ENCODE measurements at places on chromosomes 4 and X.

GRCh38 chr4:40557736-40558135, 71.9 kb downstream of the RBM47 start:
- DNase-seq = no peak

GRCh38 chr4:6472008-6472386, 417 bp downstream of the PPP2R2C start:
- DNase-seq = no peak

DNA sequence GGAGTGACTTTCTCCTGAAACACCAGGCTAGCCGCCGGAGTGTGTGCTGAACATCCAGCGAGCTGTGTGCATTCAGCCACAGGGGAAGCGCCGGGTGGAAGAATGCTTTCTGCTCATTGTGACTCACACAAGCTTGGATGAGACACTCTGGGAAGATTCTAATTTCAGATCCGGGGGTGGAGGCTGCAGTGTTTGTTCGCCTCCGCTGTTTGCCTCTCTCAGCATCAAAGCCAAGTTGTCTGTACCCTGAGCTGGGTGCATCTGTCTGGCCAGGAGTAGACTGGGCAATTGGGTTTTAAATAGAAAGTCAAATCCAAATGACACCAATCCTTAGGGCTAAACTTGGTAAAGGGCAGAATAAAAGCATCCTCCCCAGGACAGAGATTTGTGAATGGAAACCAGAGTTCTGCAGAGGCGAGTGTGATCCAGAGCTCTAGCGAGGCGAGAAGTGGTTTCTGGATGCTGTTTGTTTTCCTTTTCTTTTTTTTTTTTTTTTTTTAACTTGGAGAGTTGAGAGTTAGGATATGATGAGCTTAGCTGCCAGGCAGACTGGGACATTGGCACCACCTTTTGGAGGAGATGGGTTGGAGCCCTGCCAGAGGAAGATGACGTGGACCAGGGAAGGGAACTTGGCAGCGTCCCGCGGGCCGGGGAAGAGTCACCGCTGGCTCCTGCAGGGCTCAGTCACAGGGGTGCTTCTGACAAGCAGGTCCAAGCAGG, 196.0 kb upstream of the PSAPL1 start:
- no peak for DNase-seq

DNA sequence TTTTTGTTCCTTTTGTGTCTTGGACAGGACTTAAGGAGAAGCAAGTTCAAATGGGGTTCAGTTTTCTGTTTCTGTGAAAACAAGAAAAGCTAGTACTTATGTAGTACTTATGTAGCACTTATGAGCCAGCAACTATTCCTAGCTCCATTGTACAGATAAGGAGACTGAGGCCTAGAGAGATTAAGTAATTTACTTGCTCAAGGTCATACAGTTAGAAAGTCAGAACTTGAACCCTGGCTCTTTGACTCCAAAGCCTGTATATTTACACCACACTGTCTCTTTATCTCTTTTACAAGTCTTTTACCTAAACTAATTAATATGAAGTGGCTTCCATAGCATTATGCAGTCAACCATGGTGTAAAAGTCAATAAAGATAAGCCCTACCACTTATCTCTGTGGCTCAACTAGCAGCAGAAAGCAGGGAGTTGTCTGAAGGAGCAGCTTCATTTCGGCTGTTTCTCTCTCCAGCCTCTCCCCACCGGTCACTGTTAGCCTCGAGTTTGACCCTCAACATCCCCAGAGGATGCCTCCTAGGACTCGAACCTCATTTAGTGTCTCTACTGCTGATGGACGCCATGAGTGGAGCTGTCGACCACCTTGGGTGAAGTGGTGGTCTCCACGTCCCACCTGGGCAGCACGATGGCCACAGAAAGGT, 209.9 kb downstream of the SHROOM3 start:
- DNase-seq = no peak

GRCh38 chr4:32196950-32197688, 1477.0 kb downstream of the PCDH7 start:
- no peak for DNase-seq

DNA sequence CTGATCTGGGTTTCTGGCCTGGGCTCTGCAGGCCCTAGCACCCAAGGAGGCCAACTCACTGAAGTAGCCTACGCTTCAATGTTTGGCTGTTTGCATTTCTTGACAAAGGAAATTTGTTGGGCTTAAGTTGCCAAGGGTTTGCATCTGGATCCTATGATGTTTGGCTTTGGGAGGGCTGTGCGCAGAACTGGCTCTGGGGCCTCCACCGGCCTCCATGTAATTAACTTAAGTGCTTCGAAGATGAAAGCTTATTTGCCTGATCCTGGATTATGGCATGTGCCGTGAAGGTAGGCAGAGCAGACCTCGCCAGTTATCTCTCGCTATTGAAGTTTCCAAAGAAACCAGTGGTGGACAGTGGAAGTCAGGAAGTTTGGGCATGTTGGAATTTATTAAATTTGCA, 124.3 kb upstream of the STX18 start:
- no peak for DNase-seq

DNA sequence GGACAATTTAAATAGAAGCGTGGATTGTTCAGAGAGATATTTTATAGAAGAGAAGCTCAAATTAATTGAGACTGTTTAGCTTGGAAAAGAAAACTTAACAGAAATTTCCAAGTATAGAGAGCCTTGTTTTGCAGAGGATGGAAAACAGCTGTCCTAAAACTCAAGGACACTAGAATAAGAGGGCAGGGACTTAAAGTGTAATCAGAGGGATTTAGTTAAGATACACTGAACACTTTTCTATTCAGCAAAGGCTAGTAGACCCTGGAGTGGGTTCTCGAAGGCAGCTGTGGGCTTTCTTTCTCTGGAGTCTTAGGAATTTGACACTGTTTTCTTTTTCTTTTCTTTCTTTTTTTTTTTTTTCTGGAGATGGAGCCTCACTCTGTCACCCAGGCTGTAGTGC, 92.7 kb upstream of the ARX start:
- no peak for DNase-seq

- no peak for DNase-seq
These were observed 26.0 kb downstream of the AFM start for GRCh38 chr4:73507541-73507940.

- no peak for DNase-seq
These were observed 696.4 kb downstream of the DMD start for GRCh38 chrX:32514986-32515385.

DNA sequence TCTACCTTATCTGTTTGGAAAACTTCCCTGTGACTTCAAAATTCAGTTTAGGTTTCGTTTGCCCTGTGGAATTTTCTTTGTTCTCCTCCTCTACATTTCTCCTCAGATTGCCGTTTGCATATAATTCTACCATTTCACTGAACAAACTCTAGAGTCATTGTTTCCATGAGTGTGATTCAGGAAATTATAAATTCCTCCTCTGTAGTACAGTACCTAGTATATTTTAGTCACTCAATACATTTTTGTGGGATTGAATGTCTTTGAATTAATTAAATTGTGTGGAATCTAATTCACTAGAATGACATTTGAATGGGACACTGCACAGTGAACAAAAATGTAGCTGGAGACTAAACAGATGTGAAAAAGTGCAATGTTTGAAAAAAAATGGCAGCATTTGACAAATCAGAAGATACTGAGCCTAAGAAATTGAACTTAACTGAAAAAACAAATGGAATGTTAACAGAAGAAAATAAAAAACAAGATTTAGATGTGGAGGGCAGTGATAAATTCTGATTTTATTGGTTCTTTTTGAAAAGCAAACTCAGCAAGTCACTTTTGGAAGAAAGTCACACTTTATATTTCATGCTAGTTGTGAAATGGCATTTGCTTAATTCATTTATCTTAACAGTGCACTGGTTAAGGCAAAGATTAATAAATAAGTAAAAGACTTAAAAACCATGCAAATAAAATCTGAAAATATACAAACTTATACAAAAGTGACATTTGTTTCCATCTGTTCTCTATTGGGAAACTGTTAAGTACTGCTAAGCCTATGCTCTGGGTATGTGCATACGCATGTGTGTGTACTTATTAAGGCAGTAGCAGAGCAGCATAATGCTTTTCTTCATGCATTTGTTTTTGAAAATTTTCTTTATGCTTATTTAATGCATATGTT, 512.3 kb downstream of the FAT4 start:
- no peak for DNase-seq

DNA sequence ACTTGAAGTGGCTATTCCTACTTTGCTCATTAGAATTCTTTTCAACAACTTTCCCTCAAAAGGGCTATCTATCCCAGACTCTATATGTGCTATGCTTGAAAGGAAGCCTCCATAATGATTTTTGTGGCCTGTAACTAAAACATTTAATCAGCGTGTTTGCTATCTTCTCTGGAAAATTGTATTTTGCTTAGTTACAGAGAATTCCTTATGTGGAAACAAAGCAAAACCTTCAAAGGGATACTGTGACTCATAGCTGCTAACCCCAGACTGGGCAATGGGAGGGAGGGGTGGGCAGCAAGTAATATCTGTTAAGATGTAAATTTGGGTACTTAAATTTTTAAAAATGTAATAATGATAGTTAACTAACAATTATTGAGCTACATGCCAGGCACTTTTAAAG, 3.7 kb downstream of the SLC25A14 start:
- DNase-seq = no peak

DNA sequence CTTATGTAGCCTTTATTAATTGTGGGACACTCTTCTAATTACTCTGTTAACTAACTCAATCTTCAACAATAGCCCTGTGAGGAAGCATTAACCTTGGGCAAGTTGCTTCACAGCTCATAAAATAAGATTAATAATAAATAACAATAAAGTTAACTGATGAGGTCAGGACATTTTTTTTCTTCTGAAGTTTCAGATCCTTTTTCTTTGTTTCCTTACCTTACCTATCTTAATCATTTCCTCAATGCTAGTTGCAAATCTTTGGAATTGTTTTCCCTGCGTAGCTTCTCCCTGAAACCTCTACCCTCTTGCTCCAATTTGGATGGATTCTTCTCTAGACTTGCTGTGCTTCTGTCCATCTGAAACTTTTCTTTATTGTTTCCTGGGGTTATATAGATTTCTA, 17.5 kb upstream of the PLAC8 start:
- DNase-seq = no peak

GRCh38 chr4:118388606-118389005, 35.8 kb upstream of the PRSS12 start:
- no peak for DNase-seq

- no peak for DNase-seq
These were observed 367.6 kb downstream of the ARHGAP24 start for GRCh38 chr4:85842540-85842939.

DNA sequence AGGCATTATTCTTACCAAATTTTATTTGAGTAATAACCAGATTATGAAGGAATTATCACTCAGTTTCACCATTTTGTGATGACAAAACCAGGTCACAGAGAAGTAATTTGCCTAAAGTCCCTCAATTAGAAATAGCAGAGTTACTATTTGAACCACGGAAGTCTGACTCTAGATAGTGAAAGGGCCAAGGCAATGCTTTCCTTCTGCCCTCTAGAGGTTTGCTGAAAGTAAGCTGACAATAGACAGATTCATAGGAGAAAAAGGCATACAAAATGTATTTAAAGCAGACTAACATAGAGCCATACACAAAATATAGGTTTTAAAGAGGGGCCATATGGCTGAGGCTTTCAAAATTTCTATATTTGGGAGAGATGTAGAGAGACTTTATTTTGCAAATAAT, 43.1 kb downstream of the CXXC4 start:
- DNase-seq = no peak

- no peak for DNase-seq
These were observed 206.1 kb upstream of the ANKRD50 start for GRCh38 chr4:124918559-124919122.

DNA sequence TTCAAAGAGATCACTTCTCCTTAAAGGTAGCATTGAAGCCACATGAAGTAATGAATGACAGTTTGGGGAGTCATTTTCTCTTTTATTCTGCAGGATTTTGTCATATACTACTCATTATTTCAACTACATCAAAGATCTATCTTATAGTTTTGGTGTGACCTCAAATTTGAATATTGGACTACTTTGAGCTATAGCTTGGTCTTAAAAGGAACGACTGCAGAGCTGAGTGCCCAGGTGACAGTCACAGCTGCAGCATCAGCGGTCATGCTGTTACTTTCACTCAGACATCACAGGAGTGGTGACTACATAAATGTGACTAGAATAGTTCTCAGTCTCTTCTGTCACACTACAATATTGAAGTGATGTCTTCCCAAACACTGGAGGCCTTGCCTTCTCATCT, 10.7 kb upstream of the SPCS3 start:
- DNase-seq = no peak

GRCh38 chr4:123378794-123379193, 17.8 kb upstream of the SPRY1 start:
- DNase-seq = no peak

DNA sequence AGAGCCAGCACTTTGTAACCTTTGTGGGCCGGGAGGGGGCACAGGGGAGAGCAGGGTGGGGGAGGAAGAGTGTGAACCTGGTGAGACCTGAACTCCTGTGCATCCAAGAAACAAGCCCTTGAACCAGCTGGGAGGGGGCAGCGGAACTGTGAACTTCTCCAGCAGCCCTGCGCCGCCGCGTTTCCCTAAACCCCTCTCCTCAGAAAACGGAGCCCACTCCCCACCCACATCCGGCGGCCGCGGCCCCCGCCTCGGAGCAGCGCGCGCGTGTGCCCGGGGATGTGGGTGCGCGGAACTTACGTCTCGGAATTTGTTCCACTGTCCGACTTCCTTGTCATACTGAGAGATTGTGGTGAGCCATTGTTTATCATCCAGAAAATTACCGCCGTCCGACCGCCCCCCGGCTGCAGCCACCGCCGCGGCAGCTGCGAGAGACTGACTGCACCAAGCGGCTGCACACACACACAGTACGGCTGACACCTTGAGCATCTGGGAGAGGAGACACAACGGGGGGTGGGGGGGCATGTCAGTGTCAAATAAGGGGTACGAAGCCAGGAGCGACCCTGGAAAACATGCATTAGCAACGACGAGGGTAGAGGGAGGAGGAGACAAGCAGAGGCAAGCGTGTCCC, 494 bp downstream of the SPOCK3 start:
- DNase-seq = peak; percentile 51

- no peak for DNase-seq
These were observed 35.3 kb upstream of the ADAMTS3 start for GRCh38 chr4:72604324-72604723.

DNA sequence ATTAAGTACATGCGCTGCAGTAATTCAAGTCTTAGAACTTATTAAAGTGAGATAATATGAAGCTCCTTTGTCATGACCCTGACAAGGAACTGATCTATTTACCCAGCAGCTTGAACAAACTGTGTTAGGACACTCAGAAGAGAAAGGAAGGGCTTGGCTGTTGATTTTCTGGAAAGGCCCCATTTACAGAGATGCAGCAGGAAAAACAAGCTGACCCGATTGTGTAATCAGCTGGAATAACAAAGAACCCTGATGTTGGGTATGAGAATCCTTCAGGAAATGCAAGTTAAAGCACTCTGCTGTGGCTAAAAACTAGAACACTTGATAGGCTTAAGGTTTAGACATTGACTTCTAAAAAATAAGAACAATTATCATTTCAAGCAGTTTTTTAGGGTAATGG, 64.8 kb downstream of the TBC1D9 start:
- DNase-seq = no peak

- DNase-seq = no peak
These were observed 558.8 kb upstream of the GRIA3 start for GRCh38 chrX:122625239-122625638.
